ENCODE measurements at places on chromosomes 7 and 10. TPM values are rescaled to one million over a fixed set of nuclear protein-coding genes. Genes with fewer than 3 reads are reported as not detected.

GRCh38 chr10:116889066-116889465, 39.8 kb downstream of the ENO4 start:
- H3K27ac ChIP-seq = no peak overlapping the region
- H3K36me3 ChIP-seq = no peaks in the 10 kb centered on the region
- H3K4me3 ChIP-seq = no peak overlapping the region
- H3K4me1 ChIP-seq = no peaks in the 10 kb centered on the region
- H3K27me3 ChIP-seq = peaks cover 18% of the 10 kb centered on the region
- no peak for DNase-seq

DNA sequence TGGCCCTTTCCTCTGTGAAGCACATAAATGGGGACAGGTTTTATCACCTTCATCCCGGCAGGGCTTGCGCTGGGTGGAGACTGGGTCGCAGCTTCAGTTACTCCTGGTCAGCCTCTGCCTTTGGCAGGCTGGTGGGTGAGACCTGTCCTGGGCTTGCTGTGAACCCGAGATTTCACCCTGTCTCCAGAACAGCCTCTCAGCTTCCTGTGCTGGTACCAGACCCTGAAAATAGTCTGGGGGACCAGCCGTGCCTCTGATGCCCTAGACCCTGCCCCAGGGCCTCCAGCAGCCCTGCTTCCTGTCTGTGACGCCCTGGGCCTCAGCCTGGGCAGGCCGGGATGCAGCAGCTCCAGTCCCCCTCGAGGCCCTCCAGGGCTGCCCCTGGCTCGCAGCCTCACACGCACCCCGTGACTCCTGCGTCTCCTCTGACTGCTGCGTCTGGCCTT, 13.2 kb upstream of the PWWP2B start:
- no peak for DNase-seq
- peaks cover 8% of the 10 kb centered on the region for H3K4me1 ChIP-seq
- H3K36me3 ChIP-seq = no peaks in the 10 kb centered on the region
- H3K4me3 ChIP-seq = no peak overlapping the region
- H3K27ac ChIP-seq = no peak overlapping the region

GRCh38 chr10:75525646-75526045, 94.2 kb downstream of the LRMDA start:
- H3K4me3 ChIP-seq = no peak overlapping the region
- H3K27ac ChIP-seq = no peak overlapping the region
- H3K27me3 ChIP-seq = peaks cover 15% of the 10 kb centered on the region
- H3K4me1 ChIP-seq = no peaks in the 10 kb centered on the region

- no peaks in the 10 kb centered on the region for H3K27me3 ChIP-seq
- H3K36me3 ChIP-seq = no peaks in the 10 kb centered on the region
- no peak for DNase-seq
- H3K4me3 ChIP-seq = no peak overlapping the region
- H3K4me1 ChIP-seq = no peaks in the 10 kb centered on the region
- no peak overlapping the region for H3K27ac ChIP-seq
These were observed 342.7 kb upstream of the ETV1 start for GRCh38 chr7:14332155-14332554.

- H3K27ac ChIP-seq = no peak overlapping the region
- H3K4me3 ChIP-seq = no peak overlapping the region
- no peak for DNase-seq
- no peaks in the 10 kb centered on the region for H3K4me1 ChIP-seq
- H3K36me3 ChIP-seq = no peaks in the 10 kb centered on the region
These were observed 1281.2 kb upstream of the SORCS1 start for GRCh38 chr10:108445746-108446145.

DNA sequence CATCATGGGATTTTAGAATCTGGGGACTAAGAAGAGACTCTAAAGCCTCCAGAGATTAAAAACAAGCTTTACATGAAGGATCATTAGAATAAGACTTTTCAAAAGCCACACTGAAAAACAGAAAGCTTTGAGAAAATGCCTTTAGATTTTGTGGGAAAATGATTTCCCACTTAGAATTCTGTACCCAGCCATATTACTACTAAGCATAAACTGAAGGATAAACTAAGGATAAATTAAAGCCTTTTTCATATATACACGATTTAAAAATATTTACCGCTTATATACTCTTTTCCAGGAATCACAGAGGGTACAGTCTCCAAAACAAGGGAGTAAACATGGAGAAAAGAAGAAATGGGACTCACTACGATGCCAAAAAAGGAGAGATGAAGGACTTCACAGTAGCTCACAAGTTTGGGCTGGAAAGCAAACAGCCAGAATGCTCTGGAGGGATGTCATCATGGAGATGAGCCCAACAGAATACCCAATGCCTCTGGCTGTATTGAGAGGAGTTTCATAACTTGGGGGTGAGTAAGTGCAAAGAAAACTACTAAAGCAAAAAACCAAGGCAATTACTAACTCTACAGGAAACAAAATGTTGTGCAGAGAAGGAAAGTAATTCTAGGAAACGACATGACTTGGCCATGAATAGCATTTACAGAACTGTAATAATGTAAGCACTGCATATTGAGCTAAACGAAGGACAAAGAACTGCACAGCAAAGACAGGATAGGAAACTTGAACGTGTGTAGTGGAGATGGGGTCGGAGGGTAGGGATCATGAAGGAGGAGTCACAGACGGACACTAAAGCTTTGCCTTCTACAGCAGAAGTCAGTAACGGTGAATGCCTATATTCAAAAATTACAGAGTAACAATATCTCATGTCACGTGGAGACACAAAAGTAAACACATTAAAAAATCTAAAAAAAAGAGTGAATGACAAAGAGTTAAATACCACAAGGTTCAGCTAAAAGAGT, 61.4 kb upstream of the ASAH2 start:
- no peaks in the 10 kb centered on the region for H3K27me3 ChIP-seq
- H3K36me3 ChIP-seq = peaks cover 11% of the 10 kb centered on the region
- H3K4me3 ChIP-seq = no peak overlapping the region

DNA sequence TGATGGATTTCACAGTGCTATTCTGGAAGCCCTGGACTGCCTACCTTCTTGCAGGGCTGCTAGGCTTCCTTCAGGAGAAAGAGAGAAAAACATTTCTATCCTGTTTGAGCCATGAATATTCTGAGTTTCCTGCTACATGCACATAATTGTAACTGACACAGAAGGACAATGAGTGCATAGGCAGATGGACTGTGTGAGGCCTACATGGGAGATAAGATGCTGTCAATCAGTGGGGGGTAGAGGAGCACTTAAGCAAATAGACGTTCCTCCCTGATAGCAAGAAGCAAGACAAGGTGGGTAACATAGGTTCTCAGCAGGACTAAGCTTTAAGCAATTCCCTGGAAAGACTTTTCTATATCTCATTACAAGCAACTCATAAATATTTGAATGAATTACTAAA, 11.6 kb downstream of the ALDH18A1 start:
- no peak overlapping the region for H3K27ac ChIP-seq
- peaks cover 5% of the 10 kb centered on the region for H3K36me3 ChIP-seq
- DNase-seq = no peak
- peaks cover 6% of the 10 kb centered on the region for H3K4me1 ChIP-seq
- H3K4me3 ChIP-seq = no peak overlapping the region

DNA sequence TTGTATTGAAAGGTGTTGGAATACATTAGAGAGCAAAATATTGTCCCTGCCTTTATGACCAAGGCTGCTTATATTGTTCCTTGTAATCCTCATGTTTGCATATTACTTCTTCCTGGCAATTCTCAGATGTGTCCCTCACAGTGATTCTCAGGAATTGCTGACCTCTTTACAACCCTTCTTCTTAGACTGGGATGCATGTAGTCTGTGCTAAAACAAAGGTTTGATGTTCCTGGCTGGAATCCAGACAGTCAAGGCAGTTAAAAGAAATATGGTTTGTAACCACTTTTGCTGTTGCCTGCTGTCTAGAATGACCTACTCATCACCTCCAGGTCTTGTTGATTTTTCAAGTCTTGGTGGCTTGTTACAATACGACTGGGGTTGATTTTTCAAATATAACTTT, 367.6 kb downstream of the HGF start:
- no peaks in the 10 kb centered on the region for H3K27me3 ChIP-seq
- H3K27ac ChIP-seq = no peak overlapping the region
- no peak for DNase-seq
- H3K4me3 ChIP-seq = no peak overlapping the region

DNA sequence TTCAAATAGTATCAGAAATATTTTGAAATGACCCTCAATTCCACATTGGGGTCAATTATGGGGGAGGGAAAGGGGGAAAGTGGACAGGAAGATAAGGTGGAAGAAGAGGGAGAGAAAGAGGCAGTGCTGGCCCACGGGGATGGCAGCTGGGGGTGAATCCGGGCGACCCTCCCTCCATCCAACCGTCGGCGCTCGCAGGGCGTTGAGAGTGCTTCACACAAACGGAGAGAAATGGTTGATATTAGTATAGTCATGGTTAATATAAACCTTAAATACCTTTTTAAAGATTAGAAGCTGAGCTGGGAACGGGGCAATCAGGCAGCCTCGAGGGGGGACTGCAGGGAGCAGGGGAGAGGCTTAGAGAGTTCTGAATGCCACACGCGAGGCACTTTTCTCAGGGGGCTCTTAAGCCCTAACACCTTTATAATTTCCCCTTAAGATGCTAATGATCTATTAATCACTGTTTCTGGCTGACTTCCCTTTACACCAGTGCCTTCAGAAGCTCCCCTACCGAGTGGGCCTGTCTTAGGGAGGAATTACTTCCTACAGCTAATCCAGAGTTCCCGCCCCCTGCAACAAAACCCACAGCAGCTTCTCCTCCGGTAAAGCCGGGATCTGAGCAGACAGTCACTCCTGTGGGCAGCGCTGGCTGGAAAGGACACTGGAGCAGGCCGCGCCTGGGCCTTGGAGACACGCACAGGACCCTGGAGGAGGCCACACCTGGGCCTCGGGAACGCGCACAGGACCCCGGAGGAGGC, 39.5 kb downstream of the PRKAG2 start:
- no peak for DNase-seq
- H3K27me3 ChIP-seq = no peaks in the 10 kb centered on the region
- H3K4me3 ChIP-seq = no peak overlapping the region
- H3K27ac ChIP-seq = no peak overlapping the region

DNA sequence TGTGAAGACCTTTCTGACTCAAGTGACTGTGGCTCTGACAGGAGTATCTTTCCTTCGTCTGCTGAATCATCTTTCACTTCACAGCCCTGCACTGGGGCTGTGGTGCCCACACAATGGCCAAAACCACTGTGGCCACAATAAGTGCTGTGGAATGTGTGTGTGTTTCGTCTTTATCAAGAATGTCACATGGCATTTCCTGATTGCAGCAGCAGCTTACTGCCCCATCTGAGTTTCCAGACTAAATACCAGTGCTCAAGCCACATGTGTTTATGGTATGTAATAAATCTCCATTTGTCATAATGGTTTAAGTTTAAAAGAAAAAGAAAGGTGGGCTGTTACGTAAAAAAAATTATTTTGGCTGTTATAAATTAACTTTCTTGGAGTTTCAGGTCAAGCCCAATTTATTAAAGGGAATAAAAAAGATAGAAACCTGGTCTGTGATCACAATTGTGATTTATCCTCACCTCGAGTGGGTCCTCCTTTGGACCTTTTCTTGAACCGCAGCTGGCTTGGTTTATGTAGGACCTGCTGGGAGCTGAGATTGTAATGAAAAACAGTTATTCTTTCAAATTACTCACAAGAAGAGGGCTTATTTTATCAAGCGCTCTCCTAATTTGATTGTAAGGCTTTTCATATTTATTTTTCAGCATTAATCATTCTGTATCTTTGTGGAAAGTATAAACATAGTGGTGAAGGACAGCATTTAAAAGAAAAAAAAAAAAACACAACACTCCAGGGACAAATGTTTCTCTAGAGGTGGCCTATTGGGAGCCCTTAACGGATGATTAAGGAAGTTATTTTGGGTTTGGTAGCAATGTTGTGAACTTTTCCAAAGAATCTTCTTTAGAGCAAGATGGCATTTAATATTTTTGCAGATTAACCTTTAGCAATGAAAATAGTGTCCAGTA, 116.2 kb downstream of the LRMDA start:
- peaks cover 11% of the 10 kb centered on the region for H3K27me3 ChIP-seq
- no peak overlapping the region for H3K4me3 ChIP-seq
- H3K4me1 ChIP-seq = no peaks in the 10 kb centered on the region
- no peak overlapping the region for H3K27ac ChIP-seq
- no peak for DNase-seq

GRCh38 chr10:16644146-16644545, 122.5 kb upstream of the C1QL3 start:
- no peaks in the 10 kb centered on the region for H3K4me1 ChIP-seq
- DNase-seq = no peak
- no peak overlapping the region for H3K4me3 ChIP-seq
- no peaks in the 10 kb centered on the region for H3K27me3 ChIP-seq

- DNase-seq = no peak
- no peak overlapping the region for H3K4me3 ChIP-seq
- no peak overlapping the region for H3K27ac ChIP-seq
- peaks cover 11% of the 10 kb centered on the region for H3K27me3 ChIP-seq
These were observed 22.5 kb upstream of the TRIL start for GRCh38 chr7:28980451-28981160.

DNA sequence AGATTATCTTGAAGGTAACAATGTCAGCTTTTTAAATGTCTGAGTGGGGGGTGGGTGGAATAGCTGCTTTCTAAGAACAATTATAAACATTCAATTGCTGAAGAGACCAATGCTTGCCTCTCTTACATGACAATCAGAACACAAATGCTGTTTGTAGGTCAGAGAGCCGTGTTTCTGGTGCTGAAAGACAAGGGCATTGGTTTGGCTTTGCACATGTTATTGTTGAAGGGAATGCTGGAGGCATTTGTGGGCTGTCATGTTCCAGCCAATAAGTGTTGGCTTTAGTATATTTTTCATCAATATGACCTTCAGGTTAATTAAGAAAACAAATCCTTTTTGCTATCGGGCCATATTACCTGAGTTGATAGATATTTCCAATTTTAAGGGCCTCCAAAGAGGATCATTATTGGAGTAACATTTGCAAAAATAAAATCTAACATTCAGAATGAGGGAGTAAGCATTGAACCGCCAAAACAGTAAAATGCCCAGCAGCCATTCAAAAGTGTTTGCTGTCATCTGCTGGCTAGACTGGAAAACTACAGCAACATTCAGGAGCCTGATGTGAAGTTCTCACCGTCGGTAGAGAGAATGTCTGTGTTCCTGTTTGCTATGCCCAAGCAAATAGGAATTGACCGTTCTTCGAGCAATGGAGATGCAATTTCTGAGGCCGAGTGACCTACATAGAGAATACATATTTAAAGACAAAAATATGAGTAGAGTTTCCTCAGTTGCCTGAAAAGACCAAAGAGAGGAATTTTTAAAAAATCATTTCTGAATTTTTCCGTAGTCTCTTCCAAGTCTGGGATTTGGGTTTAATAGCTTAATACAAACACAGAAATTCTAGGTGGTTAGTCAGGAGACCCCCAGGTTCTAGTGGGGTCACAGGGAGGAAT, 118.9 kb downstream of the APBB1IP start:
- no peaks in the 10 kb centered on the region for H3K27me3 ChIP-seq
- H3K36me3 ChIP-seq = peaks cover 30% of the 10 kb centered on the region
- H3K4me3 ChIP-seq = no peak overlapping the region
- H3K4me1 ChIP-seq = peaks cover 35% of the 10 kb centered on the region
- peak overlapping the region; percentile 87 for H3K27ac ChIP-seq

PNLIPRP1 gene
- not detected for total RNA-seq

FKBP6 gene
- not detected for total RNA-seq

KAZALD1 gene
- not detected for total RNA-seq

TMEM139 gene
- 1.2 TPM for total RNA-seq

HOXA7 gene
- total RNA-seq = not detected

PDK4 gene
- 2.2 TPM for total RNA-seq

MSS51 gene
- total RNA-seq = 6.2 TPM

TMEM213 gene
- not detected for total RNA-seq

OR2A1 gene
- not detected for total RNA-seq

CCDC172 gene
- total RNA-seq = not detected

OR6B1 gene
- total RNA-seq = not detected

CYP3A4 gene
- total RNA-seq = not detected
